Breast epithelium (tissue), 4 donors: ENCODE measurements at places on chromosomes 16 and 17. TPM values are rescaled to one million over a fixed set of nuclear protein-coding genes. Genes with fewer than 3 reads are reported as not detected.

- DNase-seq: no peak
These were observed at the start of gene CES3 for GRCh38 chr16:66961065-66961744. Gene CES3, plus strand, starts transcription at chr16:66961266. Its CDS starts 42 bp downstream, at chr16:66961308.

GRCh38 chr17:17154981-17155380, 51.2 kb downstream of the PLD6 start:
- no peak for DNase-seq

- peak; percentile 72 for DNase-seq
These were observed at the start of gene RTN4RL1 for GRCh38 chr17:2025220-2025621. Gene RTN4RL1, minus strand, starts transcription at chr17:2025334. Its CDS starts 469 bp downstream, at chr17:2024865.

Gene WSCD1
- 2.0 TPM for total RNA-seq

Gene MTHFSD
- total RNA-seq: 15.8 TPM

Gene NPIPA8
- total RNA-seq: 11.0 TPM

- DNase-seq: peak; percentile 67
These were observed 47.9 kb downstream of the MAPT start for GRCh38 chr17:45942284-45942683.

DNA sequence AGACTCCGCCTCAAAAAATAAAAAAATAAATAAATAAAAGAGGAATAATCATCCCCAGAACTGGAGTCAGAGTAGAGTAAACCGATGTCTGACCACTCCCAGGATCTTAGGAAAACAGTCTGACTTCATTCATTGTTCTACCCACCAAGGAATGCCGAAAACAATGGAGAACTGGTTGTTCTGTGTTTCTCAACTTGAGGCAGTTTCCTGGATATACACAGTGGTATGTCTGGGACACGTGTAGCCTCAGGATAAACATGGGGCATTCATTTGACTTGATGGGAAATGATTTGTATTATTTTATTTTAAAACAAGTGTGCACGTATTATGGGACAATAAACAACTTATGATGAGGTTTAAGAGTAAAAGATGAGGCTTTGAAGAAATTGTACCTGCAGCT, 32.8 kb upstream of the PAFAH1B1 start:
- DNase-seq: no peak

GRCh38 chr17:66799849-66800537, 34.9 kb upstream of the CACNG5 start:
- no peak for DNase-seq

Gene SDR42E2
- total RNA-seq: not detected

- DNase-seq: no peak
These were observed 101.5 kb downstream of the SEC14L1 start for GRCh38 chr17:77242118-77242851.

DNA sequence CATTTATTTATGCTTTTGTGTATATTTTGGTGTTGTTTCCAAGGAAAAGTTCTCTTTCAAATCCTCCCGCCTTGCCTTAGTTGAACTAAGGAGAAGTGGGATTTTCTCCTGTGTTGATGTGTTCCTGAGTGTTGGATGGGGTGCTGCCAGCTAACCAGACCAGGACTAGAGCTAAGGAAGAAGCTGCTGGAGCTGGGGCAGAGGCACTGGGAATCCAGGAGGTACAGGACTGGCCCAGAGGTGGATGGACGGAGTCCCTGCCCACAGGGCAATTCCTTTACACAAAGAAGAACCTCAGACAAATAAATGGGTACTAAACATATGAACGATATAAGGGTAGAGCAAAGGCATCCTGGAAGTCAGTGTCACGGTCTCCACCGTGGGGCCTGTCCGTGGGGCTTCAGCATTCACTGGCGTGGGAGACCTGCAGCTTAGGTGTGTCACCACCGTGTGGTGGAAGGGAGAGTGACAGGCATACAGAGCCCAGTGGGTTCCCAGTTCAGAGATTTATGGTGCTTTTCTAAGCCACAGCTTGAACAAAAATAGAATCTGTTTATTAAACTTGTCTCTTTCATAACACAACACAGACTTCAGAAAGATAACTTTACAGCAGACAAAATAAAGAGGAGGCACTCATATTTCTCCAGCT, 270.7 kb downstream of the NTN1 start:
- peak; percentile 55 for DNase-seq

DNA sequence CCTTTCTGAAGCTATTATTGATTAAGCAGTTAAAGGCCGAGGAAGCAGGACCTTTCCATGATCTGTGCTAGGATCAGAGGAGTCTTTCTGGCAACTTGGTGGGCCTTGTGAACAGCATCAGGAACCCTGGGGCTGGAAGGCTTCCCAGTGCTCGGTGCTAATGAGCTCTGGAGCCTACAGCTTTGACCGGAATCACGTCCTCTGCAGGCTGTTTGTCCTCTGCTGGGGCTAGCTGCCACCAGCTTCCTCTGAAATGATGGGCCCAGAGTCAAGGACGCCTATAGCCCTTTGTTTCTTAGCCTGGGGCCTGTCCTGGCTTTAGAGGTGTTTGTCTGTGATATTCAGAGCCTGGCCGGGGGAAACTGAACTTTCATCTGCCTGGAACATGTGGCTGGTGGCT, 111.6 kb downstream of the SHISA9 start:
- no peak for DNase-seq

Gene HBQ1
- total RNA-seq: not detected

DNA sequence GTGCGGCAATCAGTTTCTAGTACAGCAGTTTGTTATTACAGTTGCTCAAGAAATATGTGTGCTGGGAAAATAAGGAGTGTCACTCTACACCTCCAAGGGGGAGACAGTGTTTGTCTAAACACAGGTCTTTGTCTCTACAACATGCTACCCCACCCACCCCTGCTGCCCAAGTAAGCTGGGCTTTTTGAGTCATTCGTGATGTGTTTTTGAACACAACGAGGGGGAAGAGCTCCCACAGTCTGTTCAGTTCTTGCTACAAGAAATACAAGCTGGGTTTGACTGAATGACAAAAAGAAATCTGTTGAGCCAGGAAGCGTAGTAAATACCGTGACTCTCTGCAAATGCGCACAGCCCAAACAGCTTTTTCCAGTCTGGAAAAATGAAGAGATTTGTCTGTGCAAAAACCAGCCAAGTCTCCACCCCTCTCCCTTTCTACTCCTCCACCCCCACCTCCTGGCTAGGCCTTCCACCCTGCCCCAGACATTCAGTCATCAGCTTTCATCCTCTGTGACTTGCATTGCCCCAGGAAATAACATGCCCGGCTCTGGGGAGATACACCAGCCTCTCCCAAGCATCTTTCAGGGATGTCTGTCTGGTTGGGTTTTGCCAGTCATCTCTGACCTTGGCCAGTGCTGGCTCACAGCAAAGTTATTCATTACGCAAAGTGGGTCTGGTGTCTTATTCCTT, 25.7 kb downstream of the CHD9 start:
- no peak for DNase-seq

DNA sequence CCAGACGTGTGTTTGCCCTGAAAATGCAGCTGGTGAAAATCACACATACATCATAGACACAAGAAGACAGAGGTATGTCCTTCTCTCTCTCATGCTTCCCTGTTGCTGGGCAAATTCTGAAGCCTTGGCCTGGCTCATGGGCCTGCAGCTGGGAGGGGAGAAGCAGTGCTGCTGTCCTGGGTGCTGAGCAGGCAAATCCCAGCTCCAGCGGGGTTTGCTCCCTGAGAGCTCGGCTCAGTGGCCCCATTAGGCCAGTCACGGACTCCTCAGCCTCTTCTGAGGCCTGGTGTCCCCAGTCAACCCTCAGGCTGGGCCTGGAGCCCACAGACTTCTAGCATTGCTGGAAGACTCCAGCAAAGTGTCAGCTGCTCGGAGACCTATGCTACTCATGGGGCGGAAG, 11.7 kb downstream of the RHBDL3 start:
- DNase-seq: no peak

DNA sequence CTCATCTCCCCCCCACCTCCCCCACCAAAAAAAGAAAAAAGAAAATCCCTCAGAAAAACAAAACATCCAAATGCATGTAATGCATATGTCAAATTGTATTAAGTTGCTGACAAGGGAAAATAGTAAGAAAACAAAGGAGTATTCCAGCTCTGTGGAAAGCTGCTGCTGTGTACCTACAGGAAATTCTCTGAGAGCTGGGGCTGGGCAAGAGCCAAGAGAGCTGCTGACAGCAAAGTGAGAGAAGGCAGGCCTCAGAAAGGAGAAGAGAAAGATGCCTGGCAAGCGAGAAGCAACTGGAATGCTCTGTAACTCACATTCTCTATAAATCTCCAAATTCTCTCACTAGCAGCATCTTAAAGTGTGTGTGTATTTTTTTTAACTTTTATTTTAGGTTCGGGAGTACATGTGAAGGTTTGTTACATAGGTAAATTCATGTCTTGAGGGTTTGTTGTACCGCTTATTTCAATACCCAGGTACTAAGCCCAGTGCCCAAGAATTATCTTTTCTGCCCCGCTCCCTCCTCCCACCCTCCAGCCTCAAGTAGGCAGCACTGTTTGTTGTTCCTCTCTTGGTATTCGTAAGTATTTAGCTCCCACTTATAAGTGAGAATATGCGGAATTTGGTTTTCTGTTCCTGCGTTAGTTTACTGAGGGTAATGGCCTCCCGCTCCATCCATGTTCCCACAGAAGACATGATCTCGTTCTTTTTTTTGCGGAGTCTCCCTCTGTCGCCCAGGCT, 24.4 kb downstream of the CNTROB start:
- no peak for DNase-seq

Gene PPP1R27
- total RNA-seq: not detected

GRCh38 chr17:50474523-50474922, 4.1 kb upstream of the RSAD1 start:
- no peak for DNase-seq

Gene HCRT
- not detected for total RNA-seq

DNA sequence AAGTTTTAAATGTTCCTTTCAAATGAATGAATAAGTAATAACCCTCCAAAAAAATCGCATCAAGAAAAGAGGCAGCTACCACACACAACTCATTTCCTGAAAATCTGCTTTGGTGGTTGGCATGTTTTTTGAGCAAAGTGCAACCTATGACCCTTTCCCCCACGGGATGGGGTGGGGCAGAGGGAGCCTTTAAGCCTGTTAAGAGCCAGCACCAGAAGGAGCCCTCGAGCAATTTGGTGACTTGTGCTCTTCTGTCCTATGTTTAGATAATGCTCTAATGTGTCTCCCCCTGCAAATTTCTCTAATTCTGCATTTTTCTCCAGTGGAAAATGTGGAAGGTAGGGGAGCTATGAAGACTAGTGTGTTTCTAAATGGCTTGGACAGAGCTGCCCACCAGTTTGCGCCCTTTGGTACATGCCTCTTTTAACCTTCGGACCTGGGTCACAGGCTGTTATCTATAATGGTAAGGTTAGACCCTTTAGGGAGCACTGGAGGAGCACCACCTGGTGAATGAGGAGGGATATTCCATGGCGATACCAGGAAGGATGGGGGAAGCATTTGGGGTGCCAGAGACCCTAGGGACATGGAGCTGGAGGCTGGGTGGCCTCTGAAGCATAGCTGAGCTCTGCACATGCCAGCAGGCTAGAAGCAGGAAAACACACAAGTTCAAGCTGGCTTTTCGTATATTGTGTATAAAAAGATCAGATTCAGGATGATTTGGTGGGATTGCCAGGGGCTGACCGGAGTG, 1.6 kb downstream of the PYCARD start:
- no peak for DNase-seq

Gene QRICH2
- 4.3 TPM for total RNA-seq

Gene SLC35G6
- total RNA-seq: not detected

- DNase-seq: no peak
These were observed 10.2 kb upstream of the EIF1 start for GRCh38 chr17:41678411-41678906.

DNA sequence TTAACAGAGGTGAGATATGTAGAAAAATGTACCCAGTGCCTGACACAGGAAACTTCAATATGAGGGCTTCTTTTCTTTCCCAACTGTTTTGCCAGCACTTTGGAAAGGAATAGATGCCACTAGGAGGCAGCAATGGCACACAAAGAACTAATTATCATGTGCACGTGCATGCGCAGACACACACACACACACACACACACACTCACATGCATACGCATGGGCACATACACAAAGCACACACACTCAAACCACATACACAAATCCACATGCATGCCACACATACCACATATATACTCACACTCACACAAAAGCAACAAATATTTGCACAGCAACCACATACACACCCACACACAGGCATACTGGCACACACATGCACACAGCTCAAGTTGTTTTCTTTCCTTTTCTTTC, 8.8 kb upstream of the CEP112 start:
- DNase-seq: no peak

DNA sequence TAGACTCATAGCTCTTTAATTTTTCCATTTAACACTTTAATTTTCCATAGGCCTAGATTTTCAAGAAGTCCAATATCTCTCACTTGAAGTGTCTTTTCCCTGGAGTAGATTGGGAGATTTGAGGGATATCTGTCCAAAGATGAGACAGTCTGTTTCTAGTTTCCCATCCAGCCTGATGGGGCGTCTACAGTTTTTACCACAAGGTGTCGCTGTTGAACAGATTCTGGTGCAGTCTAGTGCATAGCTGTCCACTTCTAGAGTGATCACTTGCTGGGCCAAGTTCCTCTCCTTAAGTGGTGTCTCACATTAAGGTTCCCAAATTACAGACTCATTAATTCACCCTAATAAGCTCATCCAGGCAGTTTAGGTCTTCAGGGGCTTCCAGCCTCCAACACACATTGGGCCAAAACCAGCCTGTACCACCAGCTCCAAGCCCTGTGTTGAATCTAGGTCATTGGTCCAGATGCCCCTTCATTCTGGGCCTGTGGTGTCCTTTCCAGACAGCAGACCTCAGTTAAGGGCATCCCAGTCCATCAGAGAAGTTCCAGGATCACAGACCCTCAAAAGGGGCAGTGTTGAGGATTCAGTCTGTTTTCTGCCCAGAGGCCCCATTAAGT, 9.4 kb downstream of the SNX20 start:
- DNase-seq: no peak

- no peak for DNase-seq
These were observed 3.1 kb downstream of the CLCN7 start for GRCh38 chr16:1471569-1472194.

GRCh38 chr16:84729716-84730320, 30.0 kb downstream of the USP10 start:
- DNase-seq: no peak

Gene CD300LG
- 69.2 TPM for total RNA-seq

GRCh38 chr17:64061178-64061898, 40.9 kb upstream of the ICAM2 start:
- no peak for DNase-seq

GRCh38 chr16:10693889-10694288, 841 bp downstream of the TEKT5 start:
- DNase-seq: no peak

Gene FAM171A2
- total RNA-seq: 0.88 TPM

GRCh38 chr17:82323514-82324234, 6.3 kb upstream of the CD7 start:
- DNase-seq: no peak
